ENCODE measurements at places on chromosomes 3 and 15.

DNA sequence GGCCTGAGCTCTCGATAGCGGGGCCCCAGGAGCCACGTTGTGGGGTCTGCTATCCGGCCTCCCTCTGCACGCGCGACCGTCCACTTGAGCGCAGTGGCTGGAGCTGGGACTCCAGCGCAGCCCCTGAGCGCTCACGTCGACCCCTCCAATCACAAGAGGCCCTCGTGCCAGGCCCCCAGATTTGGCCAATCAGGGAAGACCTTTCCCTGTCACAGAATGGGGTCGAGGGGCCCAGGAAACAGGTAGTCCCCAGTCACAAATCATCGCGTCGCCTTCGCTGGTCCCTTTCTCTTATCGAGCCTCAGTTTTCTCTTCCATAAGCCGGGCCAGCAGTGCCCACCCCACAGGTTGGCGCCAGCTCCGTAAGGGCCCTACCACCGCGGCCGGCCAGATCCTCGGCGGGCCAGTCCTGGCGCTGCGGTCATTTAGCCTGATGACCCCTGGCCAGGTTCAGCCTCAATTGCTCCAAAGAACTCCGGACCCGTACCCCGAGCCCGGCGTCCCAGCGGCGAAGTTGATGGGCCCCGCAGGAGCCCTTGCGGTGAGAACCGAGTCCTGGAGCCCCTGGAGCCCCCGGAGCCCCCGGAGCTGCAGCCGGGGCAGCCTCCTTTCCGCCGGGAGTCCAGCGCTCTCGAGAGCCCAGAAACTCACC is 435 bp downstream of the ALDH1L1 start:
- DNase-seq = no peak

- DNase-seq = no peak
Observed at GRCh38 chr3:146187334-146187950, 26.5 kb upstream of the PLOD2 start.

- DNase-seq = no peak
Observed at GRCh38 chr3:159802864-159803263, 185.8 kb upstream of the IL12A start.

- no peak for DNase-seq
Observed at GRCh38 chr15:57861815-57862586, 155.5 kb downstream of the POLR2M start.

DNA sequence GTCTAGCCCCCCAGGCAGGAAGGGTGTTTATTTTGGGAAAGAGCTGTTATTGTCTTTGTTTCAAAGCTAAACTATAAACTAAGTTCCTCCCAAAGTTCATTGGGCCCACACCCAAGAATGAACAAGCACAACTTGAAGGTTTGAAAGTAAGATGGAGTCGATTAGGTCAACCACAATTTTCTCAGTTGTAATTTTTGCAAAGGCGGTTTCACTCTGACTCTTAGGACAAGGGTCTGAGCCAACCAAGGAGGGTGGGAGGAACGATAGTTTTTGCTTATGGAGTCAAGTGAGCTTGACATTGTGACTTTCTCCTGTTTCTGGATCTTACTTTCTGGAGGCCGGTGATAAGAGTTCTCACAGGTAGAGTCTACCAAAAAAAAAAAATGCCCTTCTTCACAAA is 5.8 kb upstream of the ZNF770 start:
- no peak for DNase-seq

DNA sequence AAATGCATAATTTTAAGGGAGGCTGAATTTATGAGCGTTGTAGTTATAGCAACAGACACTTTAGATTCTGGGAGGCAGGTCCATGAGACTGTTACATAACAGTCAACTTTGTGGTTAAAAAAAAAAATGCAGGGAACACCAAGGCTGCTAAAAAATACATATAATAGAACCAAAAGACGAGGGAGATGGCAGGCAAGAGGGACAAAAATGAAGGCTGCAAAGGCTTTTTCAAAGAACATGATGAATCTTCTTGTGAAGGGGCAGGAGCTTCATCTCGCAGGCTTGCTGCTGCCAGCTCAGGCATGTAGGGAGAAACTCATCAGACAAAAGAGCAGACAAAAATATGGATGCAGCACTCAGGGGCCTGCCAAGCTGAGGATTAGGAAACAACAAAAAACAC is 243.9 kb downstream of the SHQ1 start:
- no peak for DNase-seq

DNA sequence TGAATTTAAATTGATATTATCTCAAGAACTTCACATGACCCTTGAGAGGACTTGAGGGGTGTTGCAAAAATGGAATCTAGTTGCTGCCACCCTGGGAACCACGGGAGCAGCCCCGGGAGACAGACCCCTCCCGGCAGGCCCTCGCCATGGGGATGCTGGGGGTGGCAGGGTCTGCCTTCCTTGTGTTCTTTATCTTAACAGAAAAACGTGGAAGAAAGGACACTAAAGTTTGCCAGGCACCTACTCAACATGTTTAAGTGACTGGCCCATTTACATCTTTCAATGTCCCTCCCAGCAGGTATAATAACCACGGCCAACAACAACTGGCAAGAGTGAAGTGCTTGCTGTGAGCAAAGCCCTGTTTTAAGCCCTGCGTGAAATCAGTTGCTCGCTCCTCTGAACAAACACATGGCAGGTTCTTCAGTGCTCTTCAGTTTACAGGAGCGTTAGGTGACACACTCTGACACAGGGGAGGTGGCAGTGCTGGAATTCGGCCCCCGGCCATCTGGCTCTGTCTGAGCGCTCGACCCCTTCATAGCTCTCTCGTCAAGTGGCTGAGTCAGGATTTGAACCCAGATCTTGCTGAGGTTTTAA is 112.5 kb downstream of the ASB7 start:
- DNase-seq = no peak

DNA sequence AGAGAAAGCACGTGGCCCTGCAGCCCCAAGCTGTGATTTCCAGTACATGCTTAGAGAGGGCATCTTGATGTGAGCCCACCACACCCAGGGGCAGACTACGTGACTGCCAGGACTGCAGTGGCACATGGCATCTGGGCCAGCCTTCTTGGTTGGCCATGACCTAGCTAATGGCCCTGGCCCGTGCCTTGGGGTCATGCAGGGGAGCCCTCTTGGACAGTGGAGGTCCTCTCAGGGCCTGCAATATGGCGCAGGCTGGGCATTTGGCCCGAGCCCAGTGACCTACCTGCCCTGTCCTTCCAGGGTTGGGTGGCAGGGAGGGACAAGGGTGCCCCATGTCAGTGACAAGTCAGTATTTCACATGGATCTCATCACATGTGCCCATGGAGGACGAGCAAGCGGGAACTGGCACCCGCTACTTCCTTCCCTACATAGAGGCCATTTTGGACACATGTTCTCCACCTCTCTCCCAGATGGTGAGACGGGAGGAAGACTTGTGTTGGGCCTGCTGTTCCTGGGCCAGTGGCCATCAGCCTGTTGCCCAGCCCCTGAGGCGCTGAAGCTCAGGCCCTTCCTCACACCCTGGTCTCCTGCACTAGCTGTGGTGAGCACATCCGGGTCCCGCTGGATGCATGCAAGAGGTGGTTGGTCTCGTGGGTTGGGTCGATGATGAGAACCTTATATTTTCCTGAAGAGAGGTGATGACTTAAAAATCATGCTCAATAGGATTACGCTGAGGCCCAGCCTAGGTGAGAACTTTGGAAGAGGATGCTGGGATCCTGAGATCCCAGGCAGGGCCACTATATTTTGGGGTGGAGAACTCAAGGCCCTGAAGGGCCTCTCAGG is 195.6 kb downstream of the UBE3A start:
- DNase-seq = no peak

- DNase-seq = no peak
Observed at GRCh38 chr15:49040151-49040550, 6.1 kb downstream of the SECISBP2L start.

GRCh38 chr15:41882689-41883483 is 11.0 kb downstream of the SPTBN5 start:
- no peak for DNase-seq

DNA sequence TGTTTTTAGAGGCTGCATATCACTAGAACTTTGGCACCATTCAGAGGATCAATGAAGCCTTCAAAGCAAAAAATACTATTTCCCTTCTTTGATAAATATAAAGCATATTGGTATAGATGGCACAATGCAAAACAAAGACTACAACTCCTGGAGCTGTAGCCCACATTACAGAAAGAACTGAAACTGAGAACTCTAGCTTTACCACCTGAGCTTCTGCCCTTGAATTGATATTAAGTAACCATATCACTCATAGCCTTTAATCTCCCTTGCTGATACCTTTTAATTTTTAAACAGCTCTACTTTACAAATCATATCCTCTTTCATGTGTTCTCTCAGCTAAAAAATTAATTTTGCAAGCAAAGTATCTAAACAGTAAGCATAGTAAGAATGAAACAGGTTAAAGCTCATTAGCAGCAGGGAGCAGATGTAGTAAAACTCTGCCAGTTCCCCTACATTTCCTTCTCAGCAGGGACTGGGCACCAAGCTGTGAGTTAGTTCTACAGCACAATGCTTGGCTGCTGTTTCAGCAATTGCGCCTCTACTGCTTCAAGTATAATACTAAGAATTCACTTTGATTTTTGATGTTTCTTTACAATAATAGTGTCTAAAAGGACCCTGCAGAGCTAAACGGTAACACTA is 97.9 kb upstream of the NANOGP8 start:
- DNase-seq = no peak

- no peak for DNase-seq
Observed at GRCh38 chr3:59467476-59467875, 417.7 kb upstream of the CFAP20DC start.

DNA sequence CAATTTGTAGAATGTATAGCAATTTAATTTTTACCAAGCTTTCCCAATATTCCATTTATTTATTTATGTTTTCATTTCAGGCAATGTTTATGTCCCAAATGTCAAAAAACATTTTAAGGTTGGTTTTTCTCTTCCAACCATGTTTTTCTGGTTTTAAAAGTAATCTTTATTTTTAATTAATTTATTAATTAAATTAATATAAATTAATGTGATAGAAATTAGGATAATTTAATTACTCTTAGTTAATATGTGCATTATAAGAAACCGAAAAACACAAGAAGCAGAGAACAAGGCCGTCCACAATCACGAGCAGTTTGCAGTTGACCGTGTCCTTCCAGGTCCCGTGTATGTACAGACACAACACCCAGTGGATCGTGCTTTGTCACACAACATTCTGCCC is 34.2 kb downstream of the FBXO45 start:
- no peak for DNase-seq

DNA sequence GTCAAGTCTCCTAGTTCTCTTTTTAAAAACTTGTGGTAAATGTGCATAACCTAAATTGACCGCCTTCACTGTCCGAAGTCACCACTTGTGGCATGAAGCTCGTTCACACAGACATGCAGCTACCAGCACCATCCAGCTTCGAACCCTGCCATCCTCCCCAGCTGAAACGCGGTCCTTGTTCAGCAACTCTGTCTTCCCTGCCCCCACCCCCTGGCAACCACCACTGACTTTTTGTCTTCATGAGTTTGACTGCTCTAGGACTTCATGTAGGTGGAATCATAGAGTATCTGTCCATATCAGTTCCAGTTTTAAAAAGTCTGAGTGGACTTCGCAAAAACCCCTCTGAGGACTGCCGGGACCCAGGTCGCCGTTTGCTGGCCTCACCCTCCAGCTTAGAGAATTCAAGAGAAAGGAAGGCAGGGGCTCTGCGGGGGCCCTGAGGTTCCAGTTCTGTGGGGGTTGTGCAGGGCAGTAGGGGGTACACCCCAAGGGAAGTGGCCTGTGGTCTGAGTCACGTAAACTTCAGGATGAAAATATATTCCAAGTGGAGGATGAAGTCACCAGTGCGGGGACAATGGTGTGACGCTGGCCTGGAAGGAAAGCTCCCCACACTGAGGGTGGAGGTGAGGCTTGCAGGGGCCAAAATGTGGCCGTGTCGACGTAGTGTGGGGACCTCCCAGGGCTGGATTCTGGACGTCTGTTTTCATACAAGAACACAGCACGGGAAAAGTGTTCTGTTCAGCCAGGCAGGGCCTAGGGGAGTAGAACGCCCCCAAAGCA is 67.6 kb downstream of the ABTB1 start:
- no peak for DNase-seq

DNA sequence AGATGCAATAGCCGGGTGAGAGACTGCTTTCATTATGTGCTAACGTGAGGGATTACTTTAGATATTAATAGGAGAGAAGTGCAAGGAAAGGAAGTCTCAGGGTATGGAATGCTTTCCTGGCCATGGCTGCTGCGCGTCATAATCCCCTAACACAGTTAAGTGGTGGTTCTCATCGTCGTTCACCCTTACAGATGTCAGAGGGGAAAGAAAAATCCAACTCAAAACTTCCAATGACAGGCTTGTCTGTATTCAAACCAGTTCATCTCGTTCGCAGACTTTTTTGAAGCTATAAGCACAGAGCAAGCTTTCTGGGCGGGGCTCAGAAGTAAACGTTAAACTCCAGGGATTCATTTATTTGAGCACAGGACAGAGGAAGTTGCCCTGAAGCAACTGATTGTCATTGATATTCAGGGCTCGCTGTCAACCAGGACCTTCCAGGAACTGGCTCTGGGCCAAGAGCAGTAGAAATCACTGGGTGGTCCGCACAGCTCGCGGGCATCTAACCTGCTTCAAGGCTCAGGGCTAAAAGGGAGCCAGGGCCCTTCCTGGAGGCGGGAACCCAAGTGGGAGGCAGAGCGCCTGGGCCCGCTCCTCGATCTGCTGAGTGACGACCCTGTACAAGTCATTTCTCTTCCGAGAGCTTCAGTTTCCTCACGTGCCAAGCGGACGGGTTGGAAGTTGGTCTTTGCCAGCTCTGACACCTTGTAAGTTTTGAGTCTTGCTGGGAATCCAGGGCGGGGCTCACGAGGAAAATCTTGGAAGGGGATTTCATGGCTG is 1.1 kb upstream of the LPP start:
- no peak for DNase-seq

GRCh38 chr3:16840101-16840424 is 44.7 kb upstream of the PLCL2 start:
- no peak for DNase-seq

Measured in T follicular helper cell (primary cell).